ENCODE measurements at places on chromosomes 6 and 20.

DNA sequence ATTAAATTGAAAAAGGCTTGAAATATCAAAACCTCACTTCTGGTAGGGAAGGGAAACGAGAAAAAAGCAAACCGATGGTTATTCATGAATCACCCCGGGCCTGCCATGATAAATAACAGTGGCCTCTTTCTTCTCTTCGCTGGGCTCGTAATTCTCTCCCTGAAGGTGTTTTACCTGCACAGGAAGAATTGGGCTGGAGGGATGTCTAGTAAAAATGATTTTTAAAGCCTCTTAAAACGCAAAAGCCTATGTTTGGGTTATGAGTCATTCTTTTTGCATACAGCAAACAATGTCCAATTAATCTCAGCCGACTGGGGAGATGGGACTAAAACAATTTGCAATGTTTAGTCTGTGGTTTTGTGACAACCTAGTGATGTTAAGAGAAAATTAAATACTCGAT lies 16.8 kb downstream of the LINC00237 start:
- no peak for DNase-seq

- no peak for DNase-seq
These were observed 6.1 kb upstream of the SIRPD start for GRCh38 chr20:1563598-1563997.

- DNase-seq: no peak
These were observed 14.2 kb downstream of the SLC52A3 start for GRCh38 chr20:753897-754635.

DNA sequence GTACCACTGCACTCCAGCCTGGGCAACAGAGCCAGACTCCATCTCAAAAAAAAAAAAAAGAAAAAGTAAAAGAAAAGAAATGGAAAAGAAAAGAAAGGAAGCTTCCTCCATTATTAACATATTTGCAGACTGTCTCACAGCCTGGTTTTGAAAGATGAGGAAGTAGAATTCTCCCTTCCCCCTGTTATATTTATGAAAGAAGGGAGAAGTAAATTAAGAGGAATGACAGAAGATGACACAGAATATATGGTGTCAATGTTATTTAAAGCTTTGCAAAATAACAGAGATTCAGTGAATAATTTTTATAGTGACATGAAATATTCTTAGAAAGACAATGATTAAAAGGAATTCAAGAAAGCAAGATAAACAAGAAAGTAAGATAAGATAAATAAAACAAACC lies 83.7 kb upstream of the PRSS16 start:
- no peak for DNase-seq

DNA sequence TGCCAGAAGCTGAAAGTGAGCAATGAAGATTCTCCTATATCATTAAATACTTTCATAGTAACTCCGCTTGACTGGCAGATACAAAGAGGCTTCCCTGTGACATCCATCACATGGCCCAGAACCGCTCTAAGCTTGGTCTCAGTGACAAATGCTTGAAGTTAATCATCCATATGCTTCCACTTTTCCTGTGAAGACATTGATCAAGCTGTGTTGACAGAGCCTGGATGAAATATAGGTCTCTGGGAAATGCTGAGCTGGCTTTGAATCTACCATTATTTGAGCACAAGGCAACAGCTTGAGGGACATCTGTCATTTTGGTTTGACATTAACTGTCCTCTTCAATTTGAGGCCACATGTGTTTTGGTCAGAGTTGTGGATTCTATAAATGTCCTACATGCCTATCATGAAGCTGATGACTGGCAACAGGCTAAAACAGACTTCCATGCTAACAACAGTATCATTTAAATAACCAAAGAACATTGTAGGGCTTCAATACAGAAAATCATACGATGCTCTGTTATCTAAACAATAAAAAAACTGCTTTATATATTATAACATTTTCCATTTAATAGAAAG lies 402.2 kb upstream of the IRAK1BP1 start:
- no peak for DNase-seq

DNA sequence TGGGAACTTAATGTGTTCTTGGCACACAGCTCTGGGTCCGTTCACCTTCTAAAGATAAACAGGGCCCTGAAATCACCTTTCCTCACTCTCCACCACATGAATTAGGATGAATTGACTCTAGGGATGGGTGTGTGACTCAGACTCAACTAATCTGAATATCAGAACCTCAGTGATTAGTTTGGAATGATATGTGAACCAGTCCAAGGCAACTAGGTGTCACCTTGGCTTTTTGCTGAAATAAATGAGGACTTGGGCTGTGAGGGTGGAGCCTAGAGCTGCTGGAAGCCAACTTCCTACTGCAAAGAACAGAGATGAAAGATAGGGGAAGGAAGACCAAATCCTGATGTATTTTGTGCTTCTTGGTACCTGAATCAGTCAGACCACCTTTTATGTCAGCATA lies 132.0 kb upstream of the RNF24 start:
- DNase-seq: no peak

DNA sequence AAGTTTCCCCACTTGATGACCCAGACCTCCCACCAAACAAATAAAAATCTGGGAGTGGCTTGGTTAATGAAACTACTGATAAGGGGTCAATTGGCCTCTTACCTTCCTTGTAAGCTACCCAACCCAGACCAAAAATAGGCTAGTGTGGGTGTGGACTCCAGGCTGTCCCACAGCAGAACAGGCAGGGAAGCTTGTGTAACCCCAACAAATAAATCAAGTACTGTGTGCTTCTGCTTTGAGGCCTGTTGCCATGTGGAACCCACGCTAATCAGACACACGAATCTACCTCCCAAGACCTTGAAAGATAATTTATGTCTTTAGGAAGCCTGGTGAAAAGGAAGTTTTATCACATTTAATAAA lies 33.7 kb upstream of the PAQR8 start:
- DNase-seq: no peak

DNA sequence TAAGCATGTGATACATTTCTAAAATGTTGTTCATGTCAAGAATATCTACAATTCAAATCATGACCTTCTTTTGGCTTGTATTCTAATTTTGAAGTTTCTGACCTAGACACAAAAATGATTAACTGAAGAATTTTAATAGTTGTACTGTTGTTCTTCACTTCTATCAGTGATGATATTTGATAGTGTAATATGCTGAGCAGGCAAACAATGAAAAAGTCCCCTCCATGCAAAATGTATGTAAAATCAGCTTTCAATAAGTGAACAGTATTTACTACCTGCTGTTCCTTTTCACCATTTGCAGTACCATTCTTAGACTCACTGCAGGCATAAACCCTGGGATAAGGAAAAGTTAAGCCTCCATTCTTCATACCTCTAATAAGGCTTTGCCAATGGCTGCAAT lies 201.5 kb downstream of the LAMA2 start:
- DNase-seq: no peak

- no peak for DNase-seq
These were observed 241.6 kb downstream of the BMP7 start for GRCh38 chr20:57024849-57025248.

DNA sequence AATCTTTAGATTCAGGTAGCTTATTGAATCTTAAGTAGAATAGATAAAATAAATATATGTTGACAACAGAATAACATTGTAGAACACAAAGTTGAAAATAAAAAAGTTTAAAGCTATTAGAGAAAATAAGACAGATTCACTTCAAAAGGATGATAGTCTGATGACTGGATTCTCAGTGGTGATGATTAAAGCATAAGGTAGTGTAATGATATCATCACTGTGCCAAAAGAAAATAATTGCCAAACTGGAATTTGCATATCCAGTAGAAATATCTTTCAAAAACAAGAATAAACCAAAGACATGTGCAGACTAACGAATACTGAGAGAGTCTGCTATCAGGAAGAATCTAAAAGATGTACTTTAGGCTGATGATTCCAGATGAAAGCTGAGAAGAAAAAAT lies 30.2 kb downstream of the ENPP1 start:
- no peak for DNase-seq

DNA sequence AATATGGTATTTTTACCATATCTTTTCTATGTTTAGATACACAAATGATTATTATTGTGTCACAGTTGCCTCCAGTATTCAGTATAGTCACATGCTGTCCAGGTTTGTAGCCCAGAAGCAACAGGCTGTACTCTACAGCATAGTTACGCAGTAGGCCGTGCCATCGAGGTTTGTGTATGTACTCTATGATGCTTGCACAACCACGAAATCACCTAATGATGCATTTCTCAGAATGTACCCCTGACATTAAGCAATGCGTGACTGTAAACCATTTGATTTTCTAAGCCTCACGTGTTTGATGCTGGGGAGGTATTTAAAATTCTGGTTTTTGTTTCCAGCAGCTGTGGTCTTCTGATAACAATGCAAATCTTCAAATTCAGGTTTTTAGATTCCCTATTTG lies 207.6 kb downstream of the UST start:
- no peak for DNase-seq

- peak; percentile 57 for DNase-seq
These were observed 25.6 kb upstream of the GABRR1 start for GRCh38 chr6:89242574-89243330.

DNA sequence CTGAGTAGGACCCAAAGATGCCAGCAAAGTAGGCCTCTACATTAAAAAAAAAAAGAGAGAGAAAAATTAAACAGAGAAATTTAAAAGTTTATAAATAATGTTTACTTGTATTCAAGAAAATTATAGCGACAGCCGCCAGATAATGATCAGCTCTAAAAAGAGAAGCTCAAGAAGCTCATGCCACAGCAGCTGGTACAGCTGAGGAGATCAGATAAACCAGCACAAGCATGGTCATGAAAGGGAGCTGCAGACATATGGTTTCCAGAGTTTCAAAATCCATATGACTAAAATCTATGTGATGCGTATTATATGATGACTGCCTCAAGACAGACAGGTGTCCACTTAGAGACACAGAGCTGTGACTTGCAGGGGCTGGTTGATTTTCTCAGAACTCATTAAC lies 13.6 kb upstream of the HLA-C start:
- DNase-seq: no peak

DNA sequence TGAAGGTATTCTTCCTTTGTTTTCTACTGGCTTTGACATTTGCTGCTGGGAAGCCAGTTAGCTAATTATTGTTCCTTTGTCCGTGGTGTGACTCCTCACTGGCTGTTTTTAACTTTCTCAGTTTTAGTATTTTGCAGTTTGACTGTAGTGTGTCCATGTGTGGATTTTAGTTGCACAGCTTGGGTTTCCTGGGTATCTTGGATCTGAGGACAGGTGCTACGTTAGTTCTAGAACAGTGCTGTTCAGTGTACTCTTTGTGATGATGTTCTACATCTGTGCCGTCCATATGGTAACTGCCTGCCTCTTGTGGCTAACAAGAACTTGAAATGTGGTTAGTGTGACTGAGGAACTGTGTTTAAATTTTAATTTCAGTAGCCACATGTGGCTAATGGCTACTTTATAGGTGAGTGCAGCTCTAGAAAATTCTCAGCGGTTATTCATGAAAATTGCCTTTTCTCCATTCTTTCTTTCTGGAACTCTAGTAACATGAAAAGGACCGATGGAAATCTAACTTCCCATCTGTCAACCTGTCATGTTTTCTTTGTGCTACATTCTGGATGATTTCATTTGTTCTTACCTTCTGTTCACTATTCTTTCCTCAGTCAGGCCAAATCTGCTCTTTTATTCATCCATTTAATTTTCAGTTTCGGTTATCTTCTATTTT lies 7.4 kb downstream of the SNX9 start:
- no peak for DNase-seq

DNA sequence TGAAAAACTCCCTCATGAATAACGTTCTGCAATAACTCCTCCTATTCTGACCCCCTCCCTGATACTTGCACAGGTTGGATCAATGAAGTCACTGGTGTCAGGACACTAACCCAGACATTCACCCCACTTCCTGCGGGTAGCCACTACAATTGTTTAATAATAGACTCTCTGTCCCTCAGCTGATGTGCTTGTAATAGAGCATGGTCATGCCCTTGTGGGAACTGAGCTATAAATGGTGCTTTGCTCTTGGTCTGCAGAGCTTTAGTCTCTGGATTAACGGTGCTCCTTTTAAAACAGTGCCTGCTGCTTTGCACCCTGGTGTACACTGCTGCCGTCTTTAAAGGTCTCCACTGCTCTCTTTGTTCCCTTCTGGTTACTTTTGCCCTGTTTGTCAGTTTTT lies 127.3 kb downstream of the BACH2 start:
- DNase-seq: no peak

- no peak for DNase-seq
These were observed 745.5 kb downstream of the C6orf118 start for GRCh38 chr6:164563924-164564323.

- no peak for DNase-seq
These were observed 147.4 kb upstream of the SIM1 start for GRCh38 chr6:100612094-100612493.
